ENCODE measurements at places on chromosomes 1 and 21.

GRCh38 chr1:47235806-47236205 lies 3.8 kb upstream of the TAL1 start:
- no peak for DNase-seq

- no peak for DNase-seq
Measured at GRCh38 chr1:22553104-22553880, 10.0 kb upstream of the EPHA8 start.

GRCh38 chr1:57084701-57085100 lies 118.9 kb upstream of the C8B start:
- no peak for DNase-seq

- DNase-seq, result no peak
Measured at GRCh38 chr1:156344409-156344808, 6.1 kb downstream of the TSACC start.

DNA sequence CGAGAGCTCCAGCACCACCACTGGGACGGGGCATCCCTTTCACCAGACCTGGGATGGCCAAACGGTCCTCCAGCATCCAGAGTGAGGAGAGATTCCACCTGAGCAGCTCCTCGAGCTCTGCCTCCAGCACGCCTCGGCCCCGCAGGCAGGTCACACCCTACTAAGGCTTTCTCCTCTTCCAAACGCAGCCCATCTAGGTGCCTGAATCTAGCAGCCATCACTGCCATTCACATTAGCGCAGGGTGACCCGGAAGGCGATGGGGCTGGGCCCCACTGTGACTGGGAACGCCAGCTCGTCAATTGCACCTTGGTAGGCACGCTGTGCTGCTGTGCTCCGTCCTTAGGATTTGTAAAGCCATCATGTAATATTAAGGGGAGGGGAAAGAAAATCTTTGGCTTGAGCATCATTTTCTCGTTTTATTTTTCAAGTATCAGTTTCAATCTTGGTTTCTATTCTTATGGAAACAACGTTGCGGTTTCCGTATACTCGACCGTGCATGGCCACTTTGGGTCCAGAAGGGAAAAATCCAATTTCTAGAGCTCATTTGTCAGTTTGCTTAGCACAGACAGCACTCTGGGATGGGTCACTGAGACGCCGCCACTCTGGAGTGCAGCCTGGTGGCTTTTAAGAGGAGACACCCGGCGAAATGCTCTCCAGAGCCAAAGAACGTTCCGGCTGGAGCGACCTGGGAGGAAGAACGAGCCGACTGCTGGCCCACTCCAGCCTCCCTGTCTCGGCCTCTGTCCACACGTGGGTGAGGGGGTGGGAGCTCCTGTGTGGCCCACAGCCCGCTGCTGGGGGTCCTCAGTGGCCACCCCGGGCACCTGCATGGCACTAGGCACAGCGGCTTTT lies 173.6 kb downstream of the PRDM16 start:
- DNase-seq, result no peak

- no peak for DNase-seq
Measured at GRCh38 chr1:241457421-241457820, 62.1 kb downstream of the FH start.

GRCh38 chr1:24957808-24958752 lies 28.0 kb upstream of the RUNX3 start:
- DNase-seq, result no peak

DNA sequence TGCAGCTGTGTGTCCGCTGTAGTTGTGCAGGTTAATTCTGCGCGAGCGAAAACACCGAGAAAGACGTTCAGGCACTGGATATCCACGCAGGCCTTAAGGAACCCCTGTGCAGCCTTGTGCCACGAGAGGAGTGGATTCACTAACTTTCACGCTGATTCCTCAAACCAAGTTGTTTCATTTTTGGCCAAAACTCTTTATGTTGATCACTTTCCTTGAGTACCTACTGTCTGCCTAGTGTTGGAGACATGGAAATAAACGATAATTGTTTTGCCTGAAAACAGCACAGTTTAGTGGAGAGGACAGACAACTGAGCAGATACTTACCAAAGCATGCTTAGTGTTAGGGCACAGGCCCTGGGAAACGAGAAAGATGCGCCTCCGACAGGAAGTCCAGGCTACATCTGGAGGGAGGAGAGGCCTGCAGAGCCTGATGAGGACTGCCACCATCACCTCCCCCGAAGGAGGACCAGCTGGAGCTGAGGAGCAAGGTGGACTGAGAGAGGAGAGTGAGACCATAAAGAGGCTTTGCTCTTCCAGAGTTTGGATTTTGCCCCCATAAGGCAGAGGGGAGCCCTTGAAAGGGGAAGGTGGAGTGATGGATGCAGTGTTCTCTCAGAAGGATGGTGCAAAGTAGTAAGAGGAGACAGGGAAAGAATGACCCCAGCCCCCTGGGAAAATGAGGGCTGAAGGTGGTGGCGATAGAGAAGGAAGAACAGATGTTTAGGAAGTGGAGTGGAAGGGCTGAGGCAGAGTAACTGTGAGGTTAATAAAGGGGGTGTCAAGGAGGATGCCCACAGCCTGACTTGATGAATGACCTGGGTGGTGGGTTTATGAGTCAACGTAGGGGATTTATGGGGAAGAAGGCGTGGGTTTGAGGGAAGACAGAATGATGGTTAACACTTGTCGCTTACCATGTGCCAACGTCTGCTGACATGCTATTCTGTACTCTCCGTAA lies 956 bp upstream of the SCAF4 start:
- no peak for DNase-seq

DNA sequence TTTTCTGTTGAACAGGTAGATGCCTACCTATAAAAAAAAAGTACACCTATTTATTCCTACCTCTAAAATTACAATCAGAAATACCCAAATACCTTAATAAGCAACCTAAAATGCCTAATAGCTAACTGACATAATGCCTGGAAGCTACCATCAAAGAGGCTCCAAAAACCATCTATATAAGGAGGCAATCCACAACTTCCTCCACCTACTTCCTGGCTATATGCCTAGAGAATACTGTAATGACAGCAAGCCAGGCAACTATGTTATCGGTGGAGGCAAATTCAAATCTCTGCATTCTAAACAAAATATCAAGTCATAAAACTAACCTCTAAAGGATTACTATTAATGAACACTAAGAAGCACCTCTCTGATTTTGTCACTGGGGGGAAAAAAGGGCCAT lies 10.1 kb downstream of the ZNF644 start:
- DNase-seq, result no peak

DNA sequence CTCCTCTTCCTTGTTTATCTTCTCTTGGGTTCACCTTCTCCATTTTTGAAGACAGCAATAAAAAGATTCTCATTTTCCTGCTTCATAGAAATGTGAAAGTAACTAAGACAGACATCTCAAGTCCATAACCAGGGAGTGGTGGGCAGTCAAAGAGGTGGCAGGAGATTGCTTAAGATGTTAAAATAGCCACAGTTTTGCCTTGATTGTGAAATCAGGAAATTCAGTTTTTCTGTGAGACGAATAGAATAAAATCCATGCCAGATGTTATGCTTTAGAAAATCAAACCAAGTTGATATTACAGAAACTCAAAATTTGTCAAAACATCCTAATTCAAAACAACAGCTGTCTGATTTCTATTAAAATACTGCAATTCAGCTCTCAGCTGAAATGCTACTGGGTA lies 57.2 kb downstream of the TNN start:
- DNase-seq, result no peak

DNA sequence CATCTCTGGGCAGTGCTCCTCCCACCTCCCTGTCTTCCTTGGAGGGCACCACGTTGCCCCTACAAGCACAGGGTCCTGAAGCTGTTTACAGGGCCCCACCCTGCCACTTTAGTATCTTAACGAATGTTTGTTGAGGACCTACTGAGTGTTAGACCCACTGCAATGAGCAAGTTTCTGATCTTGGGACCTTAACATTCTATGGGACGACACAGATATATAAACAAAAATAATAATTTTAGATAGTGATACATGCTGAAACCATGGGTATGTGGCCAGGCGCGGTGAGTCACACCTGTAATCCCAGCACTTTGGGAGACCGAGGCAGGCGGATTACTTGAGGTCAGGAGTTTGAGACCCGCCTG lies 10.1 kb downstream of the ENTREP3 start:
- no peak for DNase-seq

DNA sequence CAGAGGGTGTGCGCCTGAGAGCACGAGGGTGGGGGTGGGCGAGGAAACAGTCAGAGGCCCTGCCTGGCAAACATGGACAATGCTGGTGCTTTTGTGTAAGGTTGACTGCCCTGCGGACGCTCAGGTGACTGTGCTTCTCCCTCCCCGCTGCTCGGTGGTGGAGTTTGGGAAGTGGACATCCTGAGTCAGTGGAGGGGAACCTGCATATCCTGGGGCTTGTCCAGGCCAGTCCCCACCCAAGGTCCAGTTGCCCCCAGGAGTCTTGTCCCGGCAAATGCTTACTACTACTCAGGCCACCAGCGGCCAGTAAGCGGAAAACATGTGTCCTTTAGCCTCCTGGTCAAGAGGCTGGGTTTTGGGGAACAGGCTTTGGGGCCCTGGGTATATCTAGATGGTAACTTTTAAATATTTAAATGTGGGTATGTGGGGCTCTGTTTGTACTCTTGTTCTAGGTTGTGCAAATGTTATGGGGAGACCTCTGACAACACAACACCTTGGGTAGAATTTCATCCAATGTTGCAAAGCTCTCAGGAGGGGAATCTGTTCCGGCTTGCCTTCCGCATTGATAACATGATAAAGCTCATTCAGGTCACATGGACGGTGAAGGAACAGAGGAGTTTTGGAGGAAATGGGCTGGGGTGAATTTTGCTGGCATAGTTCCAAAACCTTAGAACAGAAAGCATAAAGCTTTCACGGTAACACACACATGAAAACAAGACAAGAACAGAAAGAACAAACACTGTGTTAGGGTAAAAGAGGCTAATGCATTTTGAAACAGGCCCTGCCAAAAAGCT lies 364.9 kb downstream of the PRDM2 start:
- DNase-seq, result no peak

- no peak for DNase-seq
Measured at GRCh38 chr1:36156329-36157114, 562 bp downstream of the MAP7D1 start.

DNA sequence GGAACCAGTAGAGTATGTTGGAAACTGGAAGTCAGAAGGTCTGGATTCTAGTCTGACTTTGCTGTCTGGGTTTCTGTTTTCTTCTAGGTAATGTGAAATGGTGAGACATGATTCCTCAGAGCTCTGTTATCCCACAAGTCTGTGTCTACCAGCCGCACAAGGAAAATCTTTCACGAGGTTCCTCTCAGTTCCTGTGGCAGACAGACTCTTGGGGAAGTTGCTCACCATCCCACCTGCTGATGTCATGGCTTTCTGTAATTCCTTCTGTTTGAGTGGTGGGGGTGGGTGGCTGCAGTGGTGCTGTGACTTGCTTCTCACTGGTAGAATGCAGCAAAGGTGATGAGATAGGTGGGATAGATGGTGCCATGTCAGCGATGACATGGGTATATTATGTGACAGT lies 17.1 kb upstream of the SCMH1 start:
- DNase-seq, result no peak

All from activated T-helper 1 cell treated with anti-CD3 and anti-CD28 coated beads, Interleukin-2, amount 50 U/mL, for 16 hours (primary cell).